Cardiac muscle cell (in vitro differentiated cells and primary cell): ENCODE measurements at places on chromosomes 11 and 22. TPM values are rescaled to one million over a fixed set of nuclear protein-coding genes. Genes with fewer than 3 reads are reported as not detected.

- no peak overlapping the region for H3K27ac ChIP-seq
- H3K4me3 ChIP-seq = no peak overlapping the region
- no peaks in the 10 kb centered on the region for H3K36me3 ChIP-seq
- no peaks in the 10 kb centered on the region for H3K4me1 ChIP-seq
- no peaks in the 10 kb centered on the region for H3K27me3 ChIP-seq
Observed at GRCh38 chr11:100612766-100613165, 74.3 kb upstream of the ARHGAP42 start.

DNA sequence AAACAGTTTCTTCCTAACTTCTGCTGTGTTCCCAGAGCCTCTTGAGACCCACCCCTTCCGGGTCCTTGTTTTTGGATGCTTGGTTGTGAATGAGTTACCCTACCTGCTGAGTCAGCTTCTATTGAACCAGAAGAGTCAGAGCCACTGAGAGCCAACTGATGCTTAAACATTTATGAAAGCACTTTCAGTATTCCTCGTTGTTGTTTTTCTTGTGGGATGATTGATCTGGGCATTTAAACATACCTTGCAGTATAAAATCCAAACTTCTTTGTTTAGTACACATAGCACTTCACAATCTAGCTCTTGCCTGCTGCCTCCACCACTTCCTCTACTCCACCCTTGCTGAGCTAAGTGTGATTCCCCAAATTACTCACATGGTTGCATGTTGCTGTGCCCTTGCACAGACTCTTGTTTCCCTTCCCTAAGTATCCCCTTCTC lies 5.5 kb downstream of the PRSS23 start:
- no peak overlapping the region for H3K4me3 ChIP-seq
- H3K36me3 ChIP-seq = no peaks in the 10 kb centered on the region
- no peak for DNase-seq
- H3K27ac ChIP-seq = no peak overlapping the region
- H3K27me3 ChIP-seq = no peaks in the 10 kb centered on the region

GRCh38 chr11:1701091-1701807 lies 4.3 kb downstream of the KRTAP5-6 start:
- DNase-seq = no peak
- no peak overlapping the region for H3K4me3 ChIP-seq
- H3K4me1 ChIP-seq = no peaks in the 10 kb centered on the region

DNA sequence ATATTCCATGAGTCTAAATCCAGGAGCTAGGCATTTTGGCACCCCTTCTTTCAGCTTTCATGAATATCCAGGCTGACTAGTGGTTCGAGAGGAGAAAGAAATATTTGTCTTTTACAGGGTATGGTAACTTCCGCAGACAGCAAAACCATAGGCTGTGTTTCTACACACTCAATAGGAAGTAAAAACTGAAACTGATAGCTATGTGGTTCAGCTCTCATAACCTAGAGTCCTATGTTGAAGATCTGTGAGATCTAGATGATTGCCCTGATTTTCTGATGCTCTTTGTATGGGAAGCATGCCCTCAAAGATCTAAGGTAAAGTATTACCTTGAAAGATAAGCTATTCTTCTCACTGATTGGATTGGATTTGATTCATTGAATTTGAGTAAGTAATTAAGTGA lies 118.3 kb downstream of the CD44 start:
- H3K36me3 ChIP-seq = no peaks in the 10 kb centered on the region
- DNase-seq = no peak
- no peak overlapping the region for H3K27ac ChIP-seq
- H3K4me3 ChIP-seq = no peak overlapping the region

- no peaks in the 10 kb centered on the region for H3K36me3 ChIP-seq
- peak; percentile 76 for DNase-seq
Observed at GRCh38 chr11:119533921-119534736, 111.2 kb upstream of the THY1 start.

The JAML gene
- not detected in 2 replicates for total RNA-seq

DNA sequence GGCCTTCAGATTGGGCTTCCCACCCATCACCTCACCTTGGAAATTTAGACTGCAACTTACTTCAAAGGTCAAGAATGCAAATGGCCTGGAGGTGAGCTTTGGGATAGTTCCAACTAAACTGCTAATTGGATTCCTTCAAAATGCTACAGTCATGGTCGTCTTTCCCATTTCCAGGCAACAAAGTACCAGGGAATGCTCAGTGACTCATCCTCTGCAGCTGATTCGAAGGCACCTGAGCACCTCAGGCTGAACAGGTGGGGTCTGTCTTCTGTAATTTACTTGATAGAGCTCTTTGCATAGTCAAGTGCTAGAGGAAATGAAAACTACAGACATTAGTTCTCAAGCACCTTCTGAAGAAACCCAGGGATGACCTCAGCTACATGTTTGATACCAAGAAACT lies 20.5 kb upstream of the FSHB start:
- no peaks in the 10 kb centered on the region for H3K36me3 ChIP-seq
- no peak overlapping the region for H3K27ac ChIP-seq
- H3K4me1 ChIP-seq = no peaks in the 10 kb centered on the region
- no peaks in the 10 kb centered on the region for H3K27me3 ChIP-seq

DNA sequence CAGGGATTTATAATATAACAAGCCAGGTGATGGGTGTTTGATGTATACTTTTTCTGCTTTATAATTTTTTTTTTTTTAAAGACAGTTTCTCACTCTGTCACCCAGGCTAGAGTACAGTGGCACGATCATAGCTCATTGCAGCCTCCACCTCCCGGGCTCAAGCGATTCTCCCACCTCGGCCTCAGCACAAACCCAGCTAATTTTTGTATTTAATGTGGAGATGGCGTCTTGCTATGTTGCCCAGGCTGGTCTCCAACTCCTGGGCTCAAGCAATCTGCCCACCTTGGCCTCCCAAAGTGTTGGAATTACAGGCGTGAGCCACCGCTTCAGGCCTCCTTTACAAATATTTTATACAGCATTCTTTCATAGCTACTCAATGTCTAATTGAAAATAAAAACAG lies 48.6 kb downstream of the MORC2 start:
- no peaks in the 10 kb centered on the region for H3K27me3 ChIP-seq
- H3K4me3 ChIP-seq = no peak overlapping the region
- H3K27ac ChIP-seq = no peak overlapping the region
- DNase-seq = no peak
- no peaks in the 10 kb centered on the region for H3K4me1 ChIP-seq
- peaks cover 2% of the 10 kb centered on the region for H3K36me3 ChIP-seq

DNA sequence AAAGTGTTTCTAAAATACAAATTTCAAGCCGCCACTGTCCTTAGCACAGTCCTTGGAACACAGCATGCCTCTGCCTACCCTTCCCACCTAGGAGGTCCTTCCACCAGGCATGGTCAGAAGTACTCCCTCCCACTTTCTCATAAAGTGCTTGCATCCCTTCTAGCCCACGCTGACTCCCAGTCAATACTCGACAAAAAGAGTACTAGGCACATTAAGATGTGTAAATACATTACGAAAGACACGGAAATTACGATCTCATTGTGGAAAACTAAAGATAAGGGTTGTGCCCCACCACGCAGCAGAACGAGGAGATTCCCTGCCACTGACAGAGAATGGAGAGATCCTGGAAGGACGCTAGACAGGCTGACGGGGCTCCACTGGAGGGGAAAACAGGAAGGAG lies 13.5 kb downstream of the CHKA start:
- no peak for DNase-seq
- H3K27me3 ChIP-seq = no peaks in the 10 kb centered on the region
- H3K4me1 ChIP-seq = peaks cover 14% of the 10 kb centered on the region
- peak overlapping the region; percentile 84 for H3K27ac ChIP-seq
- no peak overlapping the region for H3K4me3 ChIP-seq
- H3K36me3 ChIP-seq = no peaks in the 10 kb centered on the region
